ENCODE measurements at places on chromosomes 3 and 15.

DNA sequence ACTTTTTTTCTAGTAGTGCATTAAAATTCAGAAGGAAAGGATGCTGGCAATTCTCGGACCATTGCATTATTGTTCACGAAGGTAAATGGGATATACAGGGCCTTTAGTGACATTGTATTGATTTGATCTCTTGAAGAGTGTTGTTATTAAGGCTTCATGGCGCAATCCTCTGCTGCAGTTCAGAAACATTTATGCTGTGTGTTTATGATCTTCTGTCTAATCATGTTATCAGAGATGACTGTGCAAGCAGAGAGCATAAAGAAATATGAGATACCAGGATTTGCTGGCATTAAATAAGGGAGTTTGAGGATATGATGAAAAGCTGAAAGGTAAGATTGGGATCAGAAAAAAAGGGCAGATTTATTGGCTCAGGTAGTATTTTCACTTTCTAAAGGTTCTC lies 180.6 kb downstream of the EPHA6 start:
- DNase-seq: no peak

DNA sequence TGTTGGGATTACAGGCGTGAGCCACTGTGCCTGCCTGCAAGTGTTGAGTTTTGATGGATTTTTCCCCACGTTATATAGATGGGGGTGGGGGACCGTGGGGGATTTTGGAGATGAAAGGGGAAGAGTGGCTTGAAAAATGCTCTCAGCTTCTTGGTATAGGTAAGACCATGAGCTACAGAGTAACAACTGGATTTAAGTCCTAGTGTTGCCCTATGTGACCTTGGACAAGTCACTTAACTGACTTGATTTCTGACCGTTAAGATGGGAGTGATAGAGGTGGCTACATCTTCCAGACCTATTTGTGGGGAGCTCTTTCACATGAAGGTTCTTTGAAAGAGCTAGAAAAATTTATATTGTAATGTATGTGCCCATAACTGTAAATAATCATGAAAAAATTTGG lies 13.3 kb downstream of the TRIM71 start:
- no peak for DNase-seq

GRCh38 chr3:67819447-67819846 lies 165.0 kb upstream of the SUCLG2 start:
- DNase-seq: no peak

DNA sequence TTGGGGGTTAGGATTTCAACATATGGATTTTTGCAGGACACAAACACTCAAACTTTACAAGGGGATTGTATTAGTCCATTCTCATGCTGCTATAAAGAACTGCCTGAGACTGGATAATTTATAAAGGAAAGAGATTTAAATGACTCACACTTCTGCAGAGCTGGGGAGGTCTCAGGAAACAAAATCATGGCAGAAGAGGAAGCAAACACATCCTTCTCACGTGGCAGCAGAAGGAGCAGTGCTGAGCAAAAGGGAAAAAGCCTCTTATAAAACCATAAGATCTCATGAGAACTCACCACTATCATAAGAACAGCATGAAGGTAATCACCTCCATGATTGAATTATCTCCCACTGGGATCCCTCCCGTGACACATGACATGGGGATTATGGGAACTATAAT lies 1183.1 kb downstream of the ZPLD1 start:
- DNase-seq: no peak

DNA sequence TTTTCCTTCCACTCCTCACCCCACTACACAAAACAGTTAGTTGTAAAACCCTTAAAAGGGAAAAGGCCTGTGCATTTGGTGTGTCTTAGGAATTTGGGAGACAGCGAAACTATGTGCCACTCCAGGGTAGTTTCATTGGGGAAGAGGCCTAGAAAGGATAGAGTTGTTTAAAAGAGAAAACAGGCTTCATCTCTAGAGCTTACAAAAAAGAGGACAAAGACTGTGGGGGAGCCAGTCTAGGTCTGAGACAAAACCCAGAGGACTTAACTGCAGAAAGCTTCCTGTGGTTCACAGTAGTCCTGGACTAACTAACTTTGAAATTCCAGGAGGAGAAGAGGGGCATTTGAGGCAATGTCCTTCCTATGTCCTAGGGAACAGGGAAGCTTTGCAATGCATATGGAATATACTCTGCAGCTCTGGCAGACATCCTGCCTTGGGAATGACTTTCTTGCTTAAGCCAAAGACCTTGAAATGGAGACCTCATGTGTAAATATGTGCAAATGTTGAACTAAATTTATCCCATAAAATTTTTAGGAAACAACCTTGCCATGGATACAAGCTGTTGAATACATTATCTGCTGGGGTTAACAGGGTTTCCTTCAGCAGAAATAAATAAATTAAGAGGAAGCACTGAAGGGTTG lies 159.4 kb downstream of the LSAMP start:
- no peak for DNase-seq

DNA sequence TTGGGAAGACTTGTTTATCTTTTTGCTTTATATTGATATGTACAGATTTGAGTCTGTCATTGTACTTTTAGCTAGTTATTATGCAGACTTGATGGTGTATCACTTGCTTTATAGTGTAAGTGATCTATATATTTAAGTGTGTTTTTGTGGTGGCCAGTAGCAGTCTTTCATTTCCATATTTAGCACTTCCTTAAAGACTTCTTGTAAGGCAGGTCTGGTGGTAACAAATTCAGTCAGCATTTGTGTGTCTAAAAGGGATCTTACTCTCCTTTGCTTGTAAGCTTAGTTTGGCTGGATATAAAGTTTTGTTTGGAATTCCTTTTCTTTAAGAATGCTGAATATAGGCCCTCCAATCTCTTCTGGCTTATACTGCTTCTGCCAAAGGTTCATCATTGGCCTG lies 322.5 kb upstream of the EPHA6 start:
- no peak for DNase-seq

DNA sequence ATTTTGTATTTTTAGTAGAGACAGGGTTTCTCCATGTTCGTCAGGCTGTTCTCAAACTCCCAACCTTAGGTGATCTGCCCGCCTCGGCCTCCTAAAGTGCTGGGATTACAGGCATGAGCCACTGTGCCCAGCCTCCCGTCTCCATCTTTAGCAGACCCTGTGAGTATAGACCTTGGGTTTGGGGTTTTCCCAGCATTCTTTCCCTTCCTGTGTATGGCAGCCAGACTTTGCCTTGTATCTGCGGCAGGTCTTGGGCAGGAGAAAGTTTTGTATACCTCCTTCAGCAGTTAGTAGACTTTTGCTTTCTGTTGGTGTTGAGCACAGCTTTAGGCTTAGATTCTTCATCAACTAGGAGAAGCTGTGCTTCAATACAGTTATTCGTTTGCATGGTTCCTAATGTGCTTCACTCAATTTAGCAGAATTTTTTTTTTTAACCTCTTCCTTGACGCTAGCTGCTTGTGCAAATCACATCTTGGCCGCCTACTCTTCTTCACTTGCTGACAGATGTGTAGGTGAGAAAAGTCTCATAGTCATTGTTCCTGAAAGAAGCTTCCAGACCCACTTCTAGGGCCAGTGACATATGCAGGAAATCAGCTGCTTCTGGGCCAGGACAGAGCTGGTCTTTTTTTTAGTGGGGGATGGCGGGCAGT lies 38.4 kb downstream of the MAP2K1 start:
- DNase-seq: no peak

DNA sequence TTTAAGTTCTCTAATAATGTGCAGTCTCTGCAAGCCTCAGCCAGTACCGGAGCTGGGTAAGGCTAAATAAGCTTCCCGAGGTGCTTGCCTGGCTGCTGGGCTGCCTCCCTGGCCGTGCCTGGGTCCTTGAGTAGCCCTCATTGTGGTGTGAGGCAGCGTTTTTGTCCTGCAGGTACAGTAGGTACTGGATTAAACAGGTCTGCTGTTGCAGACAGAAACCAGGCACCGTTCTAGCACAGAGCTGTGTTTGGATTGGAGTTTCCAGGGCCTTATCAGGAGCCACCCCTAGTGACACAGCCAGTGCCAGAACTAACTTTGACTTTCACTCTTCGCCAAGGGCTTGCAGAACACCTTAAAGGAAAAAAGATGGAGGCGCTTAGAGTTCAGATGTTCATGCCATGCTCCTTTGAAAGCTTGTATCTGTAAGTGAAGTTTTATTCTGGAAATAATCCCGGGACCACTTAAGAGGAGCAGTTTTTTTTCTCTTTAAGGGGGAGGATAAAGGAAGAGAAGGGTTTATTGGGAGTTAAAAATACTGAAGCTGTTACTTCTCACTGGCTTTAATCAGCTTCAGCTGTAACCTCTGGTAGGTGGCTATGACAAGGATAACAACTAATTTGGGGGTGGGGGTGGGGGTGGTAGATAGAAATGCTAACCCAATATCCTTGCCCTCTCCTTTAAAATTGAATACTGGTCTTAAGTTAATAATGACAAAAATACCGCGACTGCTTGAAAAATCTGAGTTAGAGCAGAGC lies 126.8 kb downstream of the MITF start:
- no peak for DNase-seq

DNA sequence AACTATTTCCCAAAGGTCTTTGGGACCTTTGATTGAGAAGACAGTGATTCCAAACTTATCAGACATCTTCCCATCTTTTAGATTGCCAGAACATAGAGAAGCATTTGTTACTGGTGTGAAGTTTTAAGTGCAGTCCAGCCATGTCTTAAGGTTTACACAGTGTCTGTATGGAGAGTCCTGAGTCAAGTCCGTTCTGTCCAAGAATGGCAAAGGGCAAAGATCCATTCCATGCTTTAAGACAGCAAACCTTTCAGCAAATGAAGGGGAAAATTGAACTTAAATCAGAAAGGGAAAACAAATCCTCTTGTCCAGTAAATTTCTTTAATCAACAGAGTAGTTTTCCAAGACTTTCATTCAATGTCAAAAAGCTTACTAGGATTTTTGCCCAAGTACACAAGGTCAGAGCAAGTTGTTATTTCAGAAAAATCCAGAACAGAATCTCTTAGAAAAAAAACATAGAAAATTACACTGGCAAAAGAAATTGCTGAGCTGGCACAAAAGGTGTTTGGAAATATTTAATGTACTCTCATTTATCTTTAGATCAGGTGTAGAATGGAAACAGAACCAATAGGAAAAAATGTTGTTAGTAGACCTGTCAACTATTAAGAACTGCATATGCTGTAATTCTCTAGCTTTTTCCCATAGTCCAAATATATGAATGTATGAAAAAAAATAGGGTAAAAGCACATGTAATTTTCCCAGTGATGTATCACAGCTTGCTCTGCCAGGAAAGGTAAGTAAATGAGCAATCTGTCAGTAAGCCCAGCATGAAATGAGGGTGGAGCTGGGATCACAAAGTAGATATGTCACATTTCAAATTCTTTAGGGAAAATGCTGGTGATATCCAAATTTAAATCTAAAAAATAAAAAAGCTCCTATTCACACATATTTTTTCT lies 1099.9 kb downstream of the TUSC7 start:
- DNase-seq: no peak

- DNase-seq: peak; percentile 10
Measured at GRCh38 chr3:18988614-18989229, 159.6 kb upstream of the KCNH8 start.

- no peak for DNase-seq
Measured at GRCh38 chr3:152264378-152264777, 4.4 kb upstream of the MBNL1 start.

All from HL-60 (cell line).